Activated CD4-positive, alpha-beta T cell treated with anti-CD3 and anti-CD28 coated beads for 36 hours (primary cell): ENCODE measurements at places on chromosomes 5 and 9.
A peak's percentile ranks its signal among the peaks of the same experiment; 100 is the strongest.

- no peak for DNase-seq
These were observed 1.7 kb upstream of the ZSWIM6 start for GRCh38 chr5:61330341-61330844.

DNA sequence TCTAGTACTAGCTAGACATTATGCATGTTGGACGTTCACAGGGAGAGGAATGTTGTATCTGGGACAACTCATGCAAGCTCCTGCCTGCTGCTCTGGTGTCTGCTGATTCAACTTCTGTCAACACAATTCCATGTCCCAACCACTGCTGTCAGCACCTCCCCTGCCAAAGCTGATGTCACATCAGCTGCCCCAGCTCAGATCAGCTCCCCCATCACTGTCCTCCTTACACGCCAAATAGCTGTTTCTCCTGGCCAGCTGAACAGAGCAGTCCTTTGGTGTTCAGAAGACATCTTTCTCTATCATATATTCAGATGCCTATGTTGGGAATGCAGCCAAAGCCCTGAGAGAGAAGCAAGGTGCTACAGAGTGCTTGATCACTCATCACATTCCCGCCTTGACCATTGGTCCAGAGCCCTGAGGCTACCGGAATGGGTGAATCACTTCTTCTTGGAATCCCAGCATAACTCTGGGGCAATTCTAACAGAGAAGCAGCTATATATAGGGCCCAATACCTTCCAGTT is 223.3 kb downstream of the SEC61B start:
- DNase-seq: no peak

- DNase-seq: no peak
These were observed 27.1 kb downstream of the CEP72 start for GRCh38 chr5:639253-639530.

DNA sequence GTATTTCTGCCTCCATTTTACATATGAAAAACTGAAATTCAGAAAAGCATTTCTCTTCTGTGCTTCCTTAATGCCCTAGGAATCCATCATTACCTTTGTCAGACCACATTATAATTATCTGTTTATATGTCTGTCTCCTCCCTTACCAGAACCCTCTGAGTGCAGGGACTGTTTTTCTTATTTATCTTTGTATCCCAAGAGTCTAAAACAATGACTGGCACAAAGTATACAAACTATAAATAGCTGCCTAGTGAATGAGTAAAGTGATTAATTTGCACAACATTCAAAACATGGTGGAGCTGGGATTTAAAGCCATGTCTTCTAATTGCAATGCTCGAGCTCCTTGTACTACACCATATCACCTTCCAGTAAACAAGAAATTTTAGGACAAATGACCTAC is 49.3 kb upstream of the HK3 start:
- DNase-seq: no peak

DNA sequence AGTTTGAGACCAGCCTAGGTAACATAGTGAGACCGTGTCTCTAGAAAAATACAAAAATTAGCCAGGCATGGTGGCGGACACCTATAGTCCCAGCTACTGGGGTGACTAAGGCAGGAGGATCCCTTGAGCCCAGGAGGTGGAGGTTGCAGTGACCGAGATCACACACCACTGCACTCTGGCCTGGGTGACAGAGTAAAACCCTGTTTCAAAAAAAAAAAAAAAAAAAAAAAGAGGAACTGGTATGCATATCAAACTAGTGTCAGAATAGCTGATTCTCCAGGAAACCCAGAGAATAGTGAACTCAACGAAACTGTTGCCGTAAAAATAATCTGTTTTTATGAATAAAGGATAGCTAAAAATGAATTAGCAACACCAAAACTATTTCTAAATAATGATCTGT is 126.6 kb upstream of the BASP1 start:
- DNase-seq: no peak

GRCh38 chr9:132823370-132824145 is 54.5 kb downstream of the AK8 start:
- DNase-seq: peak; percentile 22

DNA sequence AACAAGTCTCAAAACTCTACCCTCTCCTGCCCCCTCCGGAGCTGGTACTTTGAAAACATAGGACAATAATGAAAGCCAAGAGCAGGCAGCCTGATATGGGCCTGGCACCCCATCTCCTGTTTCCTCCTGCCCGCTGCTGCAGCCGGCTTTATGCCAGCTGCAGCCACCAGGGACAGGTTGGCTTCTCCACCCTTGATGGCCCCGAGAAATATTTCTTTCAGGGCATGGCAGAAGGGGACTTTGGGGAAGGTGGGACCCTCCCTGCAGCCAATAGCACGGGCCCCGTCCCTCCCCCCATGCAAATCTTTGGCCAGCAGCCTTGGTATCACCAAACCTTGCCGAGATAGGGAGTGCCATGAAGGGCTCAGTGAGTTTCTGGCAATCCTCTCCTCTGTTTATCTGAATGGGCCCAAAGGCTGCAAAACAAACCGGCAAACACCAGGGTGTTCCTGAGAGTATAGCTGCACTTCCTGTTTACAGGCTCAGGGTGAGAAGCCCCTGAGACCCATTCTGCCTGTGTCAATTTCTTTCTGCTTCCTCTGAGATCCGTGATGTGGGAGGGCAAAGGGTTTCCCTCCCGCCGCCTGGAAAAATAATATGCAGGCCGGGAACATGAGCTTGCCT is 73.4 kb upstream of the BOD1 start:
- DNase-seq: no peak

DNA sequence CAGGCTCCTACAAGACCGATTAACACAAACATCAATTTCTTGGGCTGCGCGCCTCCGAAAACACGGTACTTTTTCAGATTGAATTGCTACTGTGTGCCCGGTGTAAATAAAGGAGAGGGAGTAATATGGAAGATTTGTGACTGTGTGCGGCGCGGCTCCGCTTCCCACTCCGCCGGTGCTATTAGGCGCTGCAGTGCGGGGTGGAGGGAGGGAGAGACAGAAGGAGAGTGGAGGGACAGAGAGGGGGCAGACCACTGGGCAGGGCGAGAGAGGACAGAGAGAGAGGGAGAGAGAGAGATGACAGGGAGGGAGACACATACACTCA is 24.7 kb upstream of the RNU6ATAC start:
- DNase-seq: no peak

DNA sequence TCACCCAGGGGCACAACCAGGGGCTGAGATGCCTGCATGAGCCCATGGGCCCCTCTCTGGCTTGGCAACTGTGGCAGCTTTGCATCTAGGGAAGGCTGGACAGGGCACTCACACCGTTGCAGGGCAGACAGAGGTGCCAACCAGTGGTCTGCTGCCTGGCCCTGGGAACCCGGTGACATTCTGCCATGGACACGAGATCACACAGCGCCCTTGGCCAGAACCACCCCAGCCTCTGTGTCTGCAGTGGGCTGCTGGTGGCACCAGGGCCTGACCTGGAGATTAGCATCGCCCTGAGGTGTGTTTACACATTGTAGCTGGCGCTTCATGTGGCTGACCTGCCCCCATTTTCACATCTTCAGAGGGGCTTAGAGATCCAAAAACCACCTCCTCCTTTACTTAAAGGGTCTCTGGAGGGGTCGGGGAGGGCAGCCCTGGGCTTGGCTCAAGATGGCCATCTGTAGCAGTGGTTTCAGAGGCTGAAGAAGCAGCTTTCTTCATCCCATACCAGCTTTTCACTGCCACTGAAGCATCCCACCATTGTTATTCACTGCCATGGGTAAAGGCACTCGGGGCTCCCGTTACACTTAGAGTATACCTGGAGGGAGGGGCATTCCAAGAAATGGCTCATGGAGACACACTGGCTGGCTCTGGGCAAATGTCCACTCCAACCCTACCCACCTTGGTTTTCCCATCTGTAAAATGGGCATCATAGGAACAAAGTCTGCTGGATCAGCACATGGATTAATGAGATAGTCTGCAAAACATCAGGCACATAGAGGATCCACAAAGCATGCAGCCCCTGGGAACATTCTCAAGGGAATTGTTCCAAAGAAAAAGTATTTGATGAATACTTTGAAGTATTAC is 11.4 kb downstream of the DCANP1 start:
- DNase-seq: no peak

- no peak for DNase-seq
These were observed 114.1 kb upstream of the CD180 start for GRCh38 chr5:67310740-67311139.

GRCh38 chr5:14767735-14768507 is 103.4 kb downstream of the OTULIN start:
- DNase-seq: no peak

DNA sequence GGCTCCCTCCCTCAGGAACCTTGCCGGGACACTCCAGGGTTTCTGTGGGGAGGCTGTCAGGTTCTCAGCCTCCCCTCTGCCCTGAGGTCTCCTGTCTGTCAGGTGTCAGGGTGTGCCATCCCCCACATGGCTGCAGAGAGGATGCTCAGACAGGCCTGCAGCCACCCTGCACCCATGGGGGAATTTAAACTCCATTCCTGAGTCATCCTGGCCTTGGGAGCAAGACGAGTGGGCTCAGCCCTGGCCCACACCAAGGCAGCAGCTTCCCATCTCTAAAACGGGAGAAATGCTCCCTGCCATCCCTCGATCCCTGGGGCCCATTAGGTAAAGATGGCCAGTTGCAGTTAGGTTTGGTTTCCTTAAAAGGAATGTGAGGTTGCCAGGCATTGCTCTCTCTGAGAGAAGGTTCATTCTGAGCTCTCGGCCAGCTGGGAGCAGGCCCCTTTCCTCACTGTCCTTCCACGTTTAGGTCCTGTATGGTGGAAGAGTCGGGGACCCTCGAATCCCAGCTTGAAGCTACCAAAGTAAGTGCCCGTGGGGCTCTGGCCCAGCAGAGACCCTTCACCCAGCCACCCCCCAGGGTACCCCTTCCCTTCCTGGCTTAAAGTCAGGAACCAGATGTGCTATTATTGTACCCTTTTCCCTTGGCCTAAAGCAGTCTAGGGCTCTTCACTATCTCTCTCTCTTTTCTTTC is 26.6 kb downstream of the DYNC2I2 start:
- DNase-seq: no peak
